Ovary (tissue), 10 donors: ENCODE measurements at places on chromosomes 11 and 22. TPM values are rescaled to one million over a fixed set of nuclear protein-coding genes. Genes with fewer than 3 reads are reported as not detected.

SLCO2B1 gene
- 23.3 TPM for total RNA-seq

- no peak for DNase-seq
- no peak overlapping the region for H3K4me3 ChIP-seq
- no peaks in the 10 kb centered on the region for H3K36me3 ChIP-seq
- H3K27me3 ChIP-seq, result no peaks in the 10 kb centered on the region
Measured at GRCh38 chr11:126969865-126970479, 30.6 kb downstream of the KIRREL3 start.

GRCh38 chr11:28026634-28027290 lies 81.2 kb downstream of the KIF18A start:
- H3K4me1 ChIP-seq, result no peaks in the 10 kb centered on the region
- H3K36me3 ChIP-seq, result no peaks in the 10 kb centered on the region
- H3K4me3 ChIP-seq, result no peak overlapping the region
- no peak overlapping the region for H3K27ac ChIP-seq
- no peaks in the 10 kb centered on the region for H3K27me3 ChIP-seq
- DNase-seq, result no peak

GRCh38 chr22:26615149-26615548 lies 2.7 kb downstream of the CRYBB1 start:
- H3K4me3 ChIP-seq, result no peak overlapping the region
- no peak for DNase-seq
- H3K27ac ChIP-seq, result no peak overlapping the region
- no peaks in the 10 kb centered on the region for H3K4me1 ChIP-seq
- H3K27me3 ChIP-seq, result no peaks in the 10 kb centered on the region

- no peak overlapping the region for H3K4me3 ChIP-seq
- no peaks in the 10 kb centered on the region for H3K27me3 ChIP-seq
- DNase-seq, result no peak
- no peaks in the 10 kb centered on the region for H3K4me1 ChIP-seq
Measured at GRCh38 chr11:76698321-76699043, 27.9 kb upstream of the LRRC32 start.

- no peaks in the 10 kb centered on the region for H3K27me3 ChIP-seq
- H3K4me1 ChIP-seq, result no peaks in the 10 kb centered on the region
- no peak overlapping the region for H3K27ac ChIP-seq
- DNase-seq, result no peak
Measured at GRCh38 chr11:36463781-36464180, 46.3 kb downstream of the TRAF6 start.

GRCh38 chr11:109815500-109816150 lies 277.6 kb upstream of the ZC3H12C start:
- DNase-seq, result no peak
- no peaks in the 10 kb centered on the region for H3K4me1 ChIP-seq
- H3K36me3 ChIP-seq, result no peaks in the 10 kb centered on the region

GRCh38 chr22:48106215-48106614 lies 1343.8 kb downstream of the TBC1D22A start:
- H3K27me3 ChIP-seq, result no peaks in the 10 kb centered on the region
- H3K4me3 ChIP-seq, result no peak overlapping the region
- H3K27ac ChIP-seq, result no peak overlapping the region
- no peaks in the 10 kb centered on the region for H3K4me1 ChIP-seq
- no peaks in the 10 kb centered on the region for H3K36me3 ChIP-seq

CPT1B gene
- total RNA-seq, result 4.4 TPM

NEFH gene
- 12.4 TPM for total RNA-seq

DNA sequence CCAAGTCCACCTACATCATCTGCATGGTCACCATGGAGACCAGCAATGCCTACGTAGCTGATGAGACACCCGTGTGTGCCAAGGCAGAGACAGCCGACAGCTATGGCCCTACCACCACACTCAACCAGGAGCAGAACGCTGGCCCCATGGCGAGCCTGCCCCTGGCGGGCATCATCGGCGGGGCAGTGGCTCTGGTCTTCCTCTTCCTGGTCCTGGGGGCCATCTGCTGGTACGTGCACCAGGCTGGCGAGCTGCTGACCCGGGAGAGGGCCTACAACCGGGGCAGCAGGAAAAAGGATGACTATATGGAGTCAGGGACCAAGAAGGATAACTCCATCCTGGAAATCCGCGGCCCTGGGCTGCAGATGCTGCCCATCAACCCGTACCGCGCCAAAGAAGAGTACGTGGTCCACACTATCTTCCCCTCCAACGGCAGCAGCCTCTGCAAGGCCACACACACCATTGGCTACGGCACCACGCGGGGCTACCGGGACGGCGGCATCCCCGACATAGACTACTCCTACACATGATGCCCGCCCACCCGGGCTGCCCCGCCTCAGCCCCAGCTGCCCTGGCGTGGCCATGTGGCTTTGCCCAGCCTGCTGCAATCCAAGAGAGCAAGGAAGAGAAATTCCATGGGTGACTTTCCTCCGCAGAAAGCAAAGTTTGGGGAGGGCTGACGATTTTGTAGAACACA lies 48.0 kb downstream of the MACROD1 start:
- no peaks in the 10 kb centered on the region for H3K36me3 ChIP-seq
- no peaks in the 10 kb centered on the region for H3K27me3 ChIP-seq
- H3K4me1 ChIP-seq, result no peaks in the 10 kb centered on the region
- no peak for DNase-seq

DNA sequence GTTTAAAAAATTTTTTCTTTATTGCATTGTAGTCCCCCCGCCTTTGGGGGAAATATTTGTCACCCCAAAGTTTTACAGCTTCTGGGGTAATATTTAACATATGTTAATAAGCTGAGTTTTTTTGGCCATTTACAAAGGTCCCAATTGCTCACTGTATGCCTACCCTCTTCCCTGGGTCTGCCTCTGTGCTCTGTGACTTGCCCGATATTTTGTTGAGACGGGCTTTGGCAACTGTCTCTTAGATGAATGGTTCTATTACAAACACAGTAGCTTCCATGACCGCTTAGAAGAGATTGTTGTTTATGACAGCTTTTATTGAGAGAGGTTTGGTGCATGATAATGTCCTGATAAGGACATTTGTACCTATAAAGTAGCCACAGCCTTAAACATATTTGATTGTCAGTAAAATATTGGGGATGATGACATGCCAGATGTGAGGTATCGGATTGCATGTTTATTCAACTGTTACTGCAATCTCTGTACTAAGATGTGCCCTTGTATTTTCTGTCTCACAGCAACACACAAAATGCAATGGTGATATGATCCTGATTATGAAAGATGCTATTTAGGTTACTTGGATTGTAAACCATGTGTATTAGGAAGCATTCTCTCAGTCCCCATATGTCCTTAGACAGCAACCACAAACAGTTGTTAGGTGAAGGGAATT lies 103.1 kb downstream of the TEAD1 start:
- peaks cover 6% of the 10 kb centered on the region for H3K4me1 ChIP-seq
- no peak overlapping the region for H3K27ac ChIP-seq
- no peaks in the 10 kb centered on the region for H3K27me3 ChIP-seq
- no peak overlapping the region for H3K4me3 ChIP-seq

DNA sequence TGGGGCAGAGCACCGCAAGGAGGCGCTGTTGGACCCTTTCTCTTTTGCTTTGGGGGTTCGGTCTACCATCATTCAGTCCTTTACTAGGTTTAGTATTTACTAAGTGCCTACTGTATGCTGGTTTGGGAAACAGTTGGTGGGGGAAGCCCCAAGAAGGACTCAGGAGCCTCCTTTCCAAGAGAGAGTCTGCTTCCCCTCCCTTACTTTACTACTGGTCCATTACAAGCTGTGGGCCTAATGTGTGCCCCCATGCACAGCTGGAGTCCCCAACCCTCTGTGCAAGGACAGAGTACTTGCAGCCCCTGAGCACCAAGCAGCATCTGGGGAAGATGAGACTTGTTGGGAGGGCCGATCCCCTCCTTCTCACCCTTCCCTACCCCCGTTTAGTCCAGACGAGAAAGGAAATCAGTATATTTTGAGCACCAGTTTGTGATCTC lies 876 bp upstream of the UBE2L6 start:
- DNase-seq, result peak; percentile 93
- H3K27me3 ChIP-seq, result no peaks in the 10 kb centered on the region
- peak overlapping the region; percentile 78 for H3K27ac ChIP-seq
- peaks cover 10% of the 10 kb centered on the region for H3K4me1 ChIP-seq

- H3K27ac ChIP-seq, result no peak overlapping the region
- no peak for DNase-seq
- H3K27me3 ChIP-seq, result no peaks in the 10 kb centered on the region
- no peaks in the 10 kb centered on the region for H3K4me1 ChIP-seq
- H3K4me3 ChIP-seq, result no peak overlapping the region
Measured at GRCh38 chr22:27709919-27710675, 91.5 kb downstream of the MN1 start.

- H3K27me3 ChIP-seq, result no peaks in the 10 kb centered on the region
- no peak overlapping the region for H3K4me3 ChIP-seq
- DNase-seq, result no peak
- H3K4me1 ChIP-seq, result no peaks in the 10 kb centered on the region
- no peaks in the 10 kb centered on the region for H3K36me3 ChIP-seq
Measured at GRCh38 chr11:127056338-127056971, 55.9 kb upstream of the KIRREL3 start.

DNA sequence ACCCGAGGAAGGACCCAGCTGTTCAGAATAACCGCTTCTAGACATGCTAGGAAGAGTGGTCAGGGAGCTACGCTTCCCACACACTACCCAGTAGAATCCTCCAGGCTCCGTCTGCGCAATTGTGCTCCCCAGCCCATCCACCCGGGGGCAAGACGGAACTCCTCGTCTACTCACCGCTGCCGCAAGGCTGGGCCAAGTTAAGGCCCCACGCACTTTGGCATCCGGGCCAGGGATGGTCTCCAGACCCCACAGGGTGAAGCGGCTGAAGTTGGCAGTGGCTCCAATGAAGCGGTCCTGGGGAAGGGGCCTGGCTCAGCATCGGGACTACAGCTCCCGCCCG lies 757 bp downstream of the RNASEH2C start:
- H3K27me3 ChIP-seq, result no peaks in the 10 kb centered on the region
- H3K4me3 ChIP-seq, result peak overlapping the region; percentile 69
- no peaks in the 10 kb centered on the region for H3K36me3 ChIP-seq
- peak; percentile 34 for DNase-seq
- peaks cover 3% of the 10 kb centered on the region for H3K4me1 ChIP-seq

GRCh38 chr11:12161137-12161536 lies 50.7 kb downstream of the MICAL2 start:
- H3K27ac ChIP-seq, result peak overlapping the region; percentile 9
- H3K4me3 ChIP-seq, result no peak overlapping the region
- peaks cover 24% of the 10 kb centered on the region for H3K4me1 ChIP-seq
- DNase-seq, result no peak

GRCh38 chr22:27668828-27669797 lies 132.4 kb downstream of the MN1 start:
- peaks cover 5% of the 10 kb centered on the region for H3K4me1 ChIP-seq
- no peaks in the 10 kb centered on the region for H3K36me3 ChIP-seq
- DNase-seq, result no peak

DNA sequence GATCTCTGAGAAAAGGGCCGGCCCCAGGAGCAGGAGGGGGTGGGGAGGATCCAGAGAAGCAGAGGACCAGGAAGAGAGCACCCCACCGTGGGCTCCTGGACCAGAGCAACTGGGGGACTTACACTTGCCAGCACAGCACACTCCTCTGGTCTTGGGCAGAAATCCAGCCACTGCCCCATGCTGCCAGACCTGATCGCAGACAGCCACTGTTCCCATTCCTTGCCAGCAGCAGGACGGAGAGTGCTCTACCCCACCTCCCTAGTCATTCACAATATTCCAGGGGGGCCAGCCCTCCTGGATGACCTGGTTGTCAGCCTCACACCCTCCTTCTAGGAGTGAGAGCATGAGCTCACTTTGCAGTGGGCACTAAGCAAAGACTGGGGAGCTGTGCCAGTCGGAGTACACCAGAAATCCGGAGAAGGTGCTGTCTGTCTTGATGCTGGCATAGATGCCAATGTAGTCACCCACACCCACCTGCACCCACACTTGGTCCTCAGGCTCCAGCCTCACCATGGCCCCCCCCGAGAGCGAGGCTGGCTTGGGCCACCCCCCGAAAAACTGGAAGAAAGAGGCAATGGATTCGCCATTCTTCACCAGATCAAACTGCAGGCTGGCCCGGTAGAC lies 1.6 kb downstream of the C1QTNF5 start:
- H3K36me3 ChIP-seq, result no peaks in the 10 kb centered on the region
- peaks cover 10% of the 10 kb centered on the region for H3K4me1 ChIP-seq
- no peaks in the 10 kb centered on the region for H3K27me3 ChIP-seq
